ENCODE measurements at places on chromosomes 4 and X.

GRCh38 chr4:142567620-142568451, 278.3 kb downstream of the INPP4B start:
- no peak for DNase-seq

DNA sequence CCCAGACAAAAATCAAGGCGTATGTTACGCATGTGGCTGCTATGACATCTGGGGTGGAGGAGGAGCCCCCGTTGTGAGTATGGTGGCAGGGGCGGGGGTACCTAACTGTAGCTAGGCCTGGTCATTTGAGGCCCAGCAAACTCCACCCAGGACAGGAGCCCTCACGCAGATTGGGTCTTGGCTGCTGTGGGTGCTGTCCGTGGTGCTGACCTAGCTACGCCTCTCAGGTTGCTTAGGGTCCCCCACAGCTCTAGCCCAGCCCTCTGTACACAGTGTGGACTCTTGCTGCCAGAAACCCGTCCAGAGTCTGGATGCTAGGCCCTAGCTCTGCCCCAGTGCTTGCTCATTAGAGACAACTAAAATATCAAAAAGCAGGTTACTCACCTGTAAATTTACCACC, 146.7 kb upstream of the PSAPL1 start:
- DNase-seq: no peak

- DNase-seq: no peak
Observed at GRCh38 chr4:118836301-118837120, 585 bp upstream of the SEC24D start.

GRCh38 chr4:113106108-113106507, 56.7 kb downstream of the ANK2 start:
- DNase-seq: no peak

GRCh38 chr4:5139141-5139540, 87.9 kb downstream of the STK32B start:
- no peak for DNase-seq

GRCh38 chr4:138875891-138876608, 139.5 kb upstream of the NOCT start:
- DNase-seq: no peak

GRCh38 chr4:110364911-110365520, 110.9 kb upstream of the ENPEP start:
- no peak for DNase-seq

GRCh38 chr4:53962516-53963225, 101.7 kb downstream of the CHIC2 start:
- no peak for DNase-seq

DNA sequence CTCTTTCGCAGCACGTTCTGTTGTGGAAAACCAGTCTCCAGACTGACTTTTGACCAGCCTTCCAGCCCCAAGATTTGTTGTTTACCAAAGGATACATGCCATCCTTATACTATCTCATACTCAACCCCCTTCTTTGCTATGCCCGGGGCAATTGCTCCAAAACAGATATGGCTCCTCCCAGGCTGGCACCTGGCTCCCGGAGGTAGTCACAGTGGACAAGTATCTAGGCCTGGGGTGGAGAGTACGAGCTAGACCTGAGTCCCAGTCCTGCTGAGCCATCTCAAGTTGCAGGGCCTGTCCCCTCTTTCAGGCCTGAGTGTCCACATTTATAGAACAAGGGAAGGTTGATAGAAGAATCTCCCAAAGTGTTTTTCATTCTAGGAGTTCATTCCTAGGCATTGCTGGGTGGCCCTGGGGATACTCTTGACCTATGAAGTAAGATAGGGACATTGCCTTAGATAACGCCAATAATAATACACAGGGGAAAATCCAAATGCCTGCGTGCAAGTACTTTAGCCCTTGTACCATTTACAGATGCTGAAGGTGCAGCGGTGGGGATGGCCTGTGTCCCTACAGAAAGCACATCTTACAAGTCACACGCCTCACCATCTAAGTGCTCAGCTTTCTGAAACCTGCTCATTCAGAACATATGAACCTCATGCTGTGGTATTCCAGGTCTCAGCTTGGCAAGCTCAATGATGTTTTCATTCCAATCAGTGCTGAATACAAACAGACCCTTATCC, 136.7 kb upstream of the MAMLD1 start:
- DNase-seq: no peak

DNA sequence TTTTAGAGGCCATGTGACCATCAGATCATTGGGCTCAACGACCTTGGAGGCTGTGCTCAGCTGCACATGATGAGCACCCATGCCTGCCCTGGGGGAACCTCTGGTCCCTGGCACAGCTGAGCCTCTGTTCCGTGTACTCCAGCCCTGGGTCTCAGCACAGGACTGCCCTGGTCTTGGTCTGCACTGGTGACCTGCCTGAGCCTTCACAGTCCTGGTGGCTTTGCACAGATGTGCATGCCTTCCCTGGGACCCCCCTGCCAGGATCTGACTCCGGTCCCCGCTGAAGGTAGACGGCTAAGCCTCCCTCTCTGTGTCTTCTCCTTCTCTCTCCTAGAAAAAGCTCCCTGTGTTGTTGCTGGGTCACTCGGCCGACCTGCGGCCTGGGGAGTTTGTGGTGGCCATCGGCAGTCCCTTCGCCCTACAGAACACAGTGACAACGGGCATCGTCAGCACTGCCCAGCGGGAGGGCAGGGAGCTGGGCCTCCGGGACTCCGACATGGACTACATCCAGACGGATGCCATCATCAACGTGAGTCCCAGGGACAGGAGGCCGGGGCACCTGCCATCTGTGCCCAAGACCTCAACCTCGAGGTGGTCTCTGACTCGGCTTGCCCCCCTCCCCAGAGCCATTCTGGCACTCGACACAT, 21.6 kb downstream of the HTRA3 start:
- no peak for DNase-seq

GRCh38 chr4:3879681-3880614, 113.8 kb downstream of the ADRA2C start:
- DNase-seq: no peak

- DNase-seq: no peak
Observed at GRCh38 chrX:65034292-65034667, 58.0 kb upstream of the ZC4H2 start.

- DNase-seq: no peak
Observed at GRCh38 chr4:75004755-75005668, 72.1 kb downstream of the PARM1 start.

All from activated CD8-positive, alpha-beta memory T cell treated with anti-CD3 and anti-CD28 coated beads for 1 hour (primary cell).